ENCODE measurements at places on chromosomes 1 and 21.

- DNase-seq: no peak
These were observed 24.6 kb downstream of the TEX35 start for GRCh38 chr1:178537382-178538090.

DNA sequence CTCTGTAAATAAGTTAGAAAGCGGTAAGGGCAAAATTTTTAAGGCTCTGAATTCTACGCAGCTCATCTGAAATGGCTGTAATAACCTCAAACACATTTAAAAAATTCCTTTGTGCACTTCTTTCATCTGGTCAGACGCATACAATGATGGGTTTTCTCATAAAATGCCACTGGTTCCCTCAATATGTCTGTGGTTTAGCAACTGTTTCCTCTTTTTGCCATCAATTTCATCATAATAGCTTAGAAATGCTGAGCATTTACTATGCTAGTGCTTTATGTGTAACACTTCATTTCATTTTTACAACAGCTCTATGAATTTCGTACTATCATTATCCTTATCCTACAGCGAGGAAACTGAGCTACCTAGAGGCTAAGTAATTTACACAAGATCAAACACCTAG lies 35.3 kb upstream of the DMRTA2 start:
- no peak for DNase-seq

GRCh38 chr1:219434285-219434922 lies 178.5 kb downstream of the ZC3H11B start:
- DNase-seq: no peak

DNA sequence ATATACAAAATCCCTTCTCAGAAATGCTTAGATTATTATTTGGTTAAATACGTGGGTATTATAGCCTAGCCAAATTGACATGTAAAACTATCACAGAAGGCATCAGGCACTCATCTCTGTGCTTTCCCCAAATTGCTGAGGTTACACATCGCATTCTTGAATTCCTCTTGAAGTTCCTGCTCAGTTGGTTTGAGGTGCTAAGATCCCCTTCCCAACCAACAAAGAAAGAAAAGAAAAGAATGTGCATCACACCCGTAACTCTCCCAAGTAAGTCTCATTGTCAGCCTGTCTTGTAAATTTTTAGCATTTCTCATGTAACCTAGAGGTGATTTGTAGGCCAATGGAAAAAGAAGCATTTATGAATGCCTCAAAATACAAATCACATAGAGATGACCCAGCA lies 539.2 kb upstream of the PRMT6 start:
- DNase-seq: no peak

DNA sequence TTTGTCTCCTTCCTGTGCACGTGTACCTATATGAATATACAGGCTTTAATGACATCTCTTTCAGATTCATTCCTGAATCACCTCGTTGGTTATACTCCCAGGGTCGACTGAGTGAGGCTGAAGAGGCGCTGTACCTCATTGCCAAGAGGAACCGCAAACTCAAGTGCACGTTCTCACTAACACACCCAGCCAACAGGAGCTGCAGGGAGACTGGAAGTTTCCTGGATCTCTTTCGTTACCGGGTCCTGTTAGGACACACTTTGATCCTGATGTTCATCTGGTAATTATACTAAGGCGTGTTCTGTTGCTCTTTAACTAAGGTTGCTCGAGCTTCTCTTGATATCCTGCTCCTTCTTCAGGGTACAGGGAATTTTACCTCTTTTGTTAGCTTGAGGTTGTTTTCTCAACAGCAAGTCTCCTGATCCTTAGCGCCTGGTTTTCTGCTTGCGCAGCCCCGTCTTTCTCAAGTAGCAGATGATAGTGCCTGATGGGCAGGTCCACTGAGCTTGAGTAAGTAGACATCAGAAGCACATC lies 55.1 kb downstream of the SLC22A15 start:
- DNase-seq: no peak

DNA sequence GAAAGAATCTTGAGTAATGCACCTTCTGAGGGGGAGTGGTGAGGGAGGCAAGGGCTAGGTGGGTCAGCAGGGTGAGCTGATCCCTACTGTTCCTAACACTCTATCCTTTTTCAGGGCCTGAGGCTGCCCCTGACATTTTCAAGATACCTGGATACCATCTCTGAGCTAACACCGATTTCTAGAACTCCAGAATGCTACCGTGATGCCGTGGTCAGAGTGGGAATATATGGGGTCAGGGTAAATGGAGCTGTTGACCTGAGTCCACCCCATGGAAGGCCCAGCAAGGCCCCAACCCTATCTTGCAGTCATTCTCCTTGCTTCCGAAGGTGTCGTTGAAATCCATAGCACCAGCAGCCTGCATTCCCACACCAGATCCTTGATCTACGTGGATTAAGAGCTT lies 18.0 kb upstream of the PTPRF start:
- DNase-seq: no peak

- DNase-seq: no peak
These were observed 146.7 kb upstream of the EDN2 start for GRCh38 chr1:41631154-41631553.

DNA sequence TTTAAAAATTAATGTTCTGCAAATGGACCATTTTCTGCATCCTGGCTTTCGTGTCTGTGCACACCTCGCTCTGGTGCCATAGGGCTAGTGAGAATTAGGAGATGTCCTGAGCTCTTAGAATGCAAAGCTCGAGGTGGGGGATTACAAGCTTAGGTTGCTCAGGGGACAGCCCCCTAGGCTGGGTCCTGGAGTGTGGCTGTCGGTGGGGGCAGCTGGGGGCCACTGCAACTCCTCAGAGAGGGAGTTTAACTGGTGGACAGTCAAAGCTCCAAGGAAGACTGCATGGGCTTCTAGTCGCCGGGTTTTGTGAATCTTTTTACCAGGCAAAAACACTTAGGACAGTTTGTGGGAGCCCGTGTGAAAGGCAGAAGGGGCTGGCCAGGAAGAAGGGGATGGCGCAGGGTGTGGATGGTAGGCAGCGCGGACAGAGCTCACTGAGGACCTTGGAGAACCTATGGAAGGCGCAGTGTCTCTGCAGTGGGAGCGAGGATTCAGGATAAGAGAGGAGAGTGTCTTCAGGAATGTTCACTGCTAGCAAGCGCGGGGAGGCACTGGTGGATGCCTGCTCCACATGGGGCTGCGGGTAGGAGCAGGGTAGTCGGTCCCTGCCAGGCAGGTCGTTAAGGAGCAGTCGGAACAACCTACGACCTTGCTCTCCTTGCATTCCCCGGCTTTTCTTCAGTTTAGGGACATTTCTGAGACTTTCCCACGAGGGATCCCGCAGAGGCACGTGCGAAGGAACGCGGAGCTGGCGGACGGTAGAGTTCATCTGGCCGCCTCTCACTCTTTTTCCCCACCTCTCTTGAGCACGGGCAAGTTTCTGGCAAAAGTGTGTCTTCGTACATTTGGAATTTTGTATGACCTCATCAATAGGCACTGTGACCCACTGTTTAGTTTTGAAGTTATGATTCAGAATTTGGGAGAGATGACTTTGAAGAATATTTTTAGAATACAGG lies 12.9 kb upstream of the KCNE1 start:
- DNase-seq: peak; percentile 50

DNA sequence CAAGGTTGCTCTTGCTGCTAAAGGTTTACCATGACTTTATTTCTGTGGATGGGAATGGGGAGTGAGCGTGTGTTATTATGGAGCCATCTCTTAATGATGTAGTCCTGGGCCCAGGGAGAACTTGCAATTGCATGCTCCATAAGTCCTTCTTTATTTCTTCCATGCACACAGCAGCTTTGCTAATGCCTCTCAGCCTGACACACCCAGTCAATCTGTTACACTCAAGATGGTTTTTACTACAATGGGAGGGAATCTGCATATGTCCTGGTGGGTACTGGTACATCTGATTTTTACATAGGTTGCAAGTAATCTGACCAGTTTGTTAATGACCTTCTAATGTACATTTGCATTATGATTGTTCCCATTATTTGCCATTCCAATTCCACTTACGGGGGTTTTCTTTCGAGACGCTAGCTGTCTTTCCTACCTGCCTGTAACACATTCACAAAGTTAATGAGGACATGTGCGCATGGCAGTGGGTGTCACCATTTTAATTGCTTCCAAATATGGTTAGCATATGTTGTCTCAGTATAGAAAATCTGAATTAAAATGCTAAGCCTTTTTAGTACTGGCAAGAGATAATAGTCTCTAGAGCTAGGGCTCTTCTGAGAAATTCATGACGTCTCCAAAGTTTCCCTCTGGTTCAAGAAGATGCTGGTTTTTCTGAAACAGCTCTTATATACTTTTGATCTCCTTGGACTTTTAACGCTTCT lies 188.2 kb downstream of the GRIK1 start:
- DNase-seq: no peak

GRCh38 chr1:244675167-244675566 lies 22.2 kb downstream of the DESI2 start:
- peak; percentile 22 for DNase-seq

DNA sequence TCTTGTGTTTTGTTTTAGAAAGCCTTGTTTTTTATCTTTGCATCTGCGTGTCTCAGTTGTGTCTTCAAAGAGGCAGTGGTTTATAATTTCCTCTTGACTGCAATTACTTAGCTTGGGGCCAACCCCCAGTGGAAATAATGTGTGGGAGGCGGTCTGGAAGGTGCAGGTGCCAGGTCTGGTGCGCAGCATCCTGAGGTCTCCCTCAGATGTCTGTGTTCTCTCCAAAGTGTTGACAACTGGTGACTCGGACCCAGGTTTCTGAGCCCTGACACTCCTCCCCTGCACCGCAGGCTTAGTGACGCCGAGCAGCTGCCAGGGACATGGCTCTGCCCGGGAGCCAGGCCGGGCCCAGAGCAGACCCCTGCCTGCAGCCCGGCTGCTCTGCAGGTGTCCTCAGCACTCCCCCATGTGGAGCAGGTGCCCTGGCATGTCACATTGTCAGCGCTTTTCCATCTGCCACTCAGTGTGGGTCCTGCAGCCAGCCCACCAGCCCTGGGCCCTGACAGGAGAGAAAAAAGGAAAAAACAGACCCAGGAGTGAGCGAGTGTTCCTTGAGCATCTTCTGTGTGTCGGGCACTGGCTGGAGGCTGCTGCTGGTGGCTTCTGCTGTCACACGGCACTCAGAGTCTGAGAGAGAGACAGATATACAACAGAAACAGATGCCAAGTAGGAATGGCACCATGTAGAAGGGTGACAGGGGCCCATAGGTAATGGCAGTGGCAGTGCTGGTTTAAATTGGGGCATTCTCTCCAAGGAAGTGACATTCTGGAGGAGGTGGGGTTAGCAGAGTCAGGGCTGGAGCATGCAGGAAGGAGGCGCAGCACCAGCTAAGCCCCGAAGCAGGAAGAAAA lies 24.8 kb upstream of the SELENON start:
- DNase-seq: no peak

DNA sequence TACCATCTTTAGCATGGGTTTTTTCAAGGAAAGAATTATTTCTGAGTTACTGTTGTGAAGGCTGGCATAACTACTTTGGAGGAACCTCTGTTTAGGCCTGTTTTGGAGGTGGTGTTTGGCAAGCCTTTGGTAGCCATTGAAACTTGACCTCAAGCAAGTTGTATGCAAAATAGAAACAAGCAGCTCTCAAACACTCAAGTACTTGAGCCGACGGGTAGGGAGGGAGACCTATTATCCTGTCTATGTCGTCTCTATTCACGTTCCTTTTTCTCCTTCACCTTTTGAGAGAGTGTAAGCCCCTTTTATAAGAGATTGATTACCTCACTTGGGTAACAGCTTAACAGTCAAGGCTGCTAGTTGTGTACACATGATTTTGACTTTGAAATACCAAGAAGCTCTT lies 878.3 kb upstream of the CXADR start:
- DNase-seq: no peak

GRCh38 chr1:40880813-40881549 lies 18.8 kb upstream of the CITED4 start:
- DNase-seq: no peak

- no peak for DNase-seq
These were observed 611.1 kb downstream of the BRINP3 start for GRCh38 chr1:189866606-189867005.

DNA sequence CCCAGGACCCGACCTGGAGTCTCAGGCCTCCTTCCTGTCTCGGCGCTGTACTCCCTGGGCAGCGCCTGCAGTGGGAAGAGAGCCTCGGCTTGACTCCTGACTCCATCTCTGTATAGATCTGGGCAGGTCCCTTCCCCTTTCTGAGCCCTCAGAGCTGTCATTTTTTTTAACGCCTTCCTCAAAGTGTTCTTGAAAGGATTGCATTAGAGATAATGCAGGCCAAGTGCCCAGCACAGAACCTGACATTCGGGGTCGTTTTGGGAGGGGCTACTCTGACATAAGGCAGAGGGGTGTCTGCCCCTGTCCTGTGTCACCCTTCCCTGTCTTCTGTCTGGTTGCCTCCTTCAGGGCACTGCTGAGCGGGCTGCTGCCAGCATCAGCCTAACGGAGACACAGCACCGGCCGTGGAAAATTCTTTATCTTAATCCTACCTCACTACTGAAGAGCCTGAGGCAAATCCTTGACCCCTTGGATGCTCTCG lies 271.6 kb downstream of the TRABD2B start:
- DNase-seq: no peak

GRCh38 chr1:183911285-183911684 lies 106.4 kb downstream of the RGL1 start:
- no peak for DNase-seq

DNA sequence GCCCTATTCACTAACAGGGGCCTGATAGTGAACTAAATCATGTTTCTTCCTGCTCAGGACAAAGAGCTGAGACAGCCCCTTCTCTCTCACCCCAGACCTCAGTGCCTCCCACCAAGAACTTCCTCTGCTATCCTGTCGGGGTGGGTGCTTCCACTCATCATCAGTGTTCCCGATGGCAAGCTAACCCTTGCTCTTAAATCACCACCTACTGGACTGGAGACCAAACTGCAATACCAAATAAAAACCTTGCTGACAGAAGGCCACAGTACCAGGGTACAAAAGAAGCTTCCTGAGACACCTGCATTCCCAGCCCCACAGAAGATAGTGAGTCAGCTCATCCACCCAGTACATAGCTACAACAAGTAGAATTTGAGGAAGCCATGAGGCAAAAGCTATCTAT lies 799.5 kb downstream of the LTN1 start:
- peak; percentile 26 for DNase-seq

DNA sequence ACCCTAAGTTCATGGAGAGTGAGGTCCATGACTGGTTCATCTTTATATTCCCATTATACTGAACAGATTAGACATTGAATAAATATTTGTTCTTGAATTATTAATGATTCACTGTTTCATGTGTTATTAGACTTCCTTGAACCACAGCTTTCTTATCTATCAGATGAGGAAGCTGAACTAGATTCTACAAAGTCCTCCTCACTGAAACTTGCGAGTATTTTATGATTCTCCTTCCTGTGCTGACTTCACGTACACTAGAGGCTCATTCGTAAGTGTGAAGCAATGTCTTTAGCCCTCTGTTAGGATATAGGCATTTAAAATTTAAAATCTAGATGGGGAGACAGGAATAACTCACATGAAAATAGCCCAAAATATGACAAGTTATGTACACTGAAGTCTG lies 95.6 kb upstream of the IRF2BP2 start:
- DNase-seq: no peak

GRCh38 chr1:76867342-76868130 lies at the start of gene ST6GALNAC5:
Gene ST6GALNAC5 (plus strand): TSS chr1:76867480.
- DNase-seq: peak; percentile 64

All from amniotic epithelial cell (primary cell).